ENCODE measurements at places on chromosomes 2 and 18. TPM values are rescaled to one million over a fixed set of nuclear protein-coding genes. Genes with fewer than 3 reads are reported as not detected.

XDH gene
- 0.07 TPM for total RNA-seq

- no peaks in the 10 kb centered on the region for H3K36me3 ChIP-seq
- peaks cover 23% of the 10 kb centered on the region for H3K4me1 ChIP-seq
- H3K27ac ChIP-seq, result no peak overlapping the region
- no peak for DNase-seq
- no peaks in the 10 kb centered on the region for H3K27me3 ChIP-seq
- H3K4me3 ChIP-seq, result no peak overlapping the region
These were observed 151.9 kb upstream of the ALKAL2 start for GRCh38 chr2:439556-440402.

- no peaks in the 10 kb centered on the region for H3K27me3 ChIP-seq
- H3K4me3 ChIP-seq, result no peak overlapping the region
- H3K27ac ChIP-seq, result no peak overlapping the region
- no peak for DNase-seq
- no peaks in the 10 kb centered on the region for H3K36me3 ChIP-seq
- no peaks in the 10 kb centered on the region for H3K4me1 ChIP-seq
These were observed 17.9 kb downstream of the DAW1 start for GRCh38 chr2:227889336-227889735.

GRCh38 chr2:127089478-127090235 lies 17.3 kb downstream of the BIN1 start:
- no peak for DNase-seq
- H3K36me3 ChIP-seq, result no peaks in the 10 kb centered on the region
- no peak overlapping the region for H3K27ac ChIP-seq
- no peaks in the 10 kb centered on the region for H3K27me3 ChIP-seq
- H3K4me1 ChIP-seq, result peaks cover 38% of the 10 kb centered on the region
- no peak overlapping the region for H3K4me3 ChIP-seq

PMAIP1 gene
- total RNA-seq, result 96.5 TPM

TDRD15 gene
- not detected for total RNA-seq

HNMT gene
- total RNA-seq, result not detected

- peaks cover 7% of the 10 kb centered on the region for H3K27me3 ChIP-seq
- no peak overlapping the region for H3K4me3 ChIP-seq
- H3K4me1 ChIP-seq, result no peaks in the 10 kb centered on the region
- DNase-seq, result no peak
- H3K27ac ChIP-seq, result no peak overlapping the region
These were observed 20.3 kb upstream of the LAPTM4A start for GRCh38 chr2:20071397-20072383.

- DNase-seq, result no peak
- no peak overlapping the region for H3K4me3 ChIP-seq
- H3K36me3 ChIP-seq, result no peaks in the 10 kb centered on the region
- H3K4me1 ChIP-seq, result peaks cover 11% of the 10 kb centered on the region
These were observed 106.2 kb upstream of the DLX2 start for GRCh38 chr2:172208791-172209325.

DNA sequence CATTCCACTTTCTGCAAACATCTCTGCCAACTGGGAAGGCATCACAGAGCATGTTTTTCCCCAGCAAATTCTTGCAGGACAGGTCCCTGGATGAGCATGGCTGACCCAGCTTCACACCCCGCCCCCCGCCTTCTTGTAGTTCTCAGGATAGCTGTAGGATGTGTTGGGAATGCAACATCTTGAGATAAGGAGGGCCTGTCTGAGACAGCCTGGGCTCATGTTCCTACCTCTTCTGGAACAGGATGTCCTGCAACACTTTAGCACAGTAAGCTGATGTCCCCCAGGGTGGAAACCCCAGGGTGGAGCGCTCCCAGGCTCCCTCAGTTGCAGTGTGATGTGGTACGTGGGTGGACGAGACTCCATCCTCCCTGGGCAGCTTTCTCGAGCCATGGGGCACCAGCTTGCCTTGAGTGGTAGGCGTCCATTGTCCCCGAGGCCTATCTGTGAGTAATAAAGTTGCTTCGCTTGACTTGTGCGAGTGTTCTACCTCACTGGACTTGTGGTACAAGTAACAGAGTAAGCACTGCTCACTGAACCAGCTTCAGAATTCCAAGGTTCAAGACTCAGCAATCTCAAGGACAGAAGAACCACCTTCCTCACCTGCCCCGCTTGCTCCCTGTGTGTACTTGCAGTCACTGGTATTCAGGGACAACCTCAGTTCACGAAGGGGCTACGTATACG lies 48.6 kb downstream of the EMX1 start:
- DNase-seq, result no peak
- H3K4me3 ChIP-seq, result no peak overlapping the region
- H3K27ac ChIP-seq, result no peak overlapping the region

DNA sequence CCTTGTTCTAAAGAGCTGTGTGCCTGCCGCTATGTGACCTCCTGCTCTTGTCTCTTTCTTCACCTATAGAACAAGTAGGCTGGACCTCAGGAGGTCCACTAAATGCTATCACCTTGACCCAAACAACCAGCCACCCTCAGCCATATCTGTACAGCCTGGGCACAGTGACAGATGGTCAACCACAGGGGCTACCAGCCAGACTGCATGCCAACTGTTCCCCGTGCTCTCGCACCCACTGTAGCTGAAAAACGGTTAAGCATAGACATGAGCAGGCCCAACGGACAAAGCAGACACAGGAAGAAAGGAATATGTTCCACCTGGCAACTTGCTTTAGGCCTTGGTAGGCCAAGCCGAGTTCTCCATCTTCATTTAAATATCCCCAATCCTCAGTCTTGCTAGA lies 43.2 kb upstream of the ACAA2 start:
- H3K4me3 ChIP-seq, result no peak overlapping the region
- H3K36me3 ChIP-seq, result no peaks in the 10 kb centered on the region
- no peak overlapping the region for H3K27ac ChIP-seq

GREB1L gene
- not detected for total RNA-seq

ANKRD29 gene
- not detected for total RNA-seq

- no peaks in the 10 kb centered on the region for H3K36me3 ChIP-seq
- peaks cover 46% of the 10 kb centered on the region for H3K4me1 ChIP-seq
- no peak overlapping the region for H3K4me3 ChIP-seq
- no peak overlapping the region for H3K27ac ChIP-seq
- no peaks in the 10 kb centered on the region for H3K27me3 ChIP-seq
These were observed 37.8 kb upstream of the PTPN4 start for GRCh38 chr2:119721904-119722303.

GRCh38 chr2:137050949-137051348 lies 285.6 kb downstream of the THSD7B start:
- no peaks in the 10 kb centered on the region for H3K4me1 ChIP-seq
- H3K36me3 ChIP-seq, result no peaks in the 10 kb centered on the region
- no peaks in the 10 kb centered on the region for H3K27me3 ChIP-seq

CROCC2 gene
- not detected for total RNA-seq

DTNA gene
- total RNA-seq, result 0.84 TPM

- no peaks in the 10 kb centered on the region for H3K27me3 ChIP-seq
- no peaks in the 10 kb centered on the region for H3K4me1 ChIP-seq
- H3K4me3 ChIP-seq, result no peak overlapping the region
- H3K27ac ChIP-seq, result no peak overlapping the region
- no peaks in the 10 kb centered on the region for H3K36me3 ChIP-seq
These were observed 297.6 kb downstream of the CDCA7 start for GRCh38 chr2:173652311-173652710.

- peaks cover 2% of the 10 kb centered on the region for H3K36me3 ChIP-seq
- H3K27ac ChIP-seq, result no peak overlapping the region
- no peak for DNase-seq
- peaks cover 49% of the 10 kb centered on the region for H3K4me1 ChIP-seq
These were observed 17.0 kb upstream of the RBMS1 start for GRCh38 chr2:160510617-160511016.

GRCh38 chr2:218257390-218257981 lies 3.3 kb upstream of the GPBAR1 start:
- peaks cover 41% of the 10 kb centered on the region for H3K4me1 ChIP-seq
- H3K4me3 ChIP-seq, result peak overlapping the region; percentile 45
- peak overlapping the region; percentile 90 for H3K27ac ChIP-seq
- DNase-seq, result peak; percentile 84
- peaks cover 7% of the 10 kb centered on the region for H3K36me3 ChIP-seq

- no peak overlapping the region for H3K4me3 ChIP-seq
- H3K27me3 ChIP-seq, result no peaks in the 10 kb centered on the region
- DNase-seq, result no peak
- H3K36me3 ChIP-seq, result no peaks in the 10 kb centered on the region
- peaks cover 10% of the 10 kb centered on the region for H3K4me1 ChIP-seq
- no peak overlapping the region for H3K27ac ChIP-seq
These were observed 16.4 kb upstream of the STARD7 start for GRCh38 chr2:96225016-96225533.

DNA sequence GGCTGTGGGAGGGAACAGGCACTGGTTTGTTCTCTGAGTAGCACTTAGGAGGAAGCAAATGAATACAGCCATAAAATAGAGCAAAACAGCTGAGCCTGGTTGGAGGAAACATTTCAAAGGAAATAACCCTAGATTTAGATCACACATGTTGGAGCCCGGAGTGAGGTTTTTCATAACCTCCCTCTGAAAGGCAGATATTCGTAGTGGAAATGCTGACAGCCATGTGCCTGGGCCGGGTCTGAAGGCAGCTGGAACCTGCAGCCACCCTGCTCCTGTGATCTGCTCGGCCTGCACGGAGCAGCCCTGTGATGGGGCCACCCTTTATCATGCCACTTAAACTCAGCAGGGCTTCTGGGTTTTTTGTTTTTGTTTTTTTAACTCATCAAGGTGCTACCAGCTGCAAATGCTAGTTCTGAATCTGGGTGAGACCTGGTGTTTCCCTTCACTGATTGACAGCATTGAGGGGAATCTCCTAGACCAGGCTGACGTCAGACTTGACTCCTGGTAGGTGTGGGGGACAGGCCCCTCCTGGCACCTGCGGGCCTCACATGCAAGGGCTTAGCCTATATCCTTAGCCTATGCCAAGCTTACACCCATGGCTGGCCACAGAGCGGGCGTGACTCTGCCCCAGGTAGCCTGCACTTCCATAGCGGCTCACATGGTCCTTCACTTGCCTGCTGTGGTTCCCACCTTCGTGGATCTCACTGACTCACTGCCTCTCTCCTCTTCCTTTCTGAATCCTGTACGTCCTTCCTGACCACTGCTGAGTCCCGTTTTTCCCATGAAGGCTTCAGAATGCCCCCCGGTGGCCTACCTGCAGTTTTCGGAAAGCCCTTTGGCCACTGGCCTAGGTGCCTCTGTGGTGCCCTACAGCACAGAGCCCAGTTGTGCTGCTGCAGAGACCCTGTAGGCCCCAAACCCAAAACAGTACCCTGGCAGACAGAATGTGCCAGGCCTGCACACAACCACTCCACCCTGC lies 217.3 kb downstream of the SEPTIN10 start:
- H3K36me3 ChIP-seq, result no peaks in the 10 kb centered on the region
- DNase-seq, result peak; percentile 45
- H3K4me1 ChIP-seq, result peaks cover 32% of the 10 kb centered on the region
- H3K27ac ChIP-seq, result peak overlapping the region; percentile 27
- H3K27me3 ChIP-seq, result no peaks in the 10 kb centered on the region
- H3K4me3 ChIP-seq, result peak overlapping the region; percentile 54

DNA sequence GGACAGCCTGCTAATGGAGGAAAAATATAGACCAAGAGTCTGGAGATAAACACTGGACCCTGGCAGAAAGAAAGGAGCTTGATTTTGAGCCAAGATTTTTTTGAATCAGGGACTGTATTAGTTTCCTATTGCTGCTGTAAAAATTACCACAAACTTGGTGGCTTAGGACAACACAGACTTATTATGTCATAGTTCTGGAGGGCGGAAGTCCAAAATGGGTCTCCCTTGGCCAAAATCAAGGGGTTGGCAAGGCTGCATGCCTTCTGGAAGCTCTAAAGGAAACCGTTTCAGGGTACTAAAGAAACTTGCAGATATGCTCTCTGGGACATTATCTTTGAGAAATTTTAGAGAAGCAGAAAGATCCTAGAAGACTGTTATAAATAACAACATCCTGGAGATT lies 140.1 kb downstream of the BABAM2 start:
- no peaks in the 10 kb centered on the region for H3K27me3 ChIP-seq
- H3K27ac ChIP-seq, result peak overlapping the region; percentile 24
- peaks cover 14% of the 10 kb centered on the region for H3K36me3 ChIP-seq
- DNase-seq, result no peak
- H3K4me1 ChIP-seq, result peaks cover 53% of the 10 kb centered on the region
- no peak overlapping the region for H3K4me3 ChIP-seq

ACYP2 gene
- total RNA-seq, result 9.6 TPM

CHRND gene
- not detected for total RNA-seq

- peaks cover 18% of the 10 kb centered on the region for H3K4me1 ChIP-seq
- H3K27ac ChIP-seq, result no peak overlapping the region
- H3K4me3 ChIP-seq, result no peak overlapping the region
- H3K36me3 ChIP-seq, result no peaks in the 10 kb centered on the region
These were observed 79.0 kb upstream of the WDR75 start for GRCh38 chr2:189362283-189362682.

DNA sequence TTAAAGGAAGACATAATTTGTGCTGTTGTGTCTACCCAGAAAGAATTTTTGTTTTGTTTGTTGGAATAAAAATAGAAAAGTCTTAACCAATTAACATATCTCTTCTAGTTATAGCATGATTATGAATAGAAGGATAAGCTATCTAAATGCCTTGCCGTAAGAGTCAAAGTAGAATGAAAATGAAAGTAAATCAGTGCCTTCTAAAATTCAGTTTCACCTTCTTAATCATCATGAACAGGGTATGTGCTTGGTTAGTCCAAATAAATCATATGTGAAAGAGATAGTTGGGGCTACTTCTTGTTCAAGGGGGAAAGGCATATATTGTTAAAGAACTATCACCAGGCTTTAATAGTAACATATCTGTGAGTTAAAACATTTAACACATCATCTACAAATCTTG lies 91.5 kb downstream of the GULP1 start:
- H3K4me1 ChIP-seq, result no peaks in the 10 kb centered on the region
- no peak overlapping the region for H3K27ac ChIP-seq
- no peak for DNase-seq
- H3K36me3 ChIP-seq, result peaks cover 3% of the 10 kb centered on the region
- H3K4me3 ChIP-seq, result no peak overlapping the region

ZNF638 gene
- total RNA-seq, result 107 TPM

TWIST2 gene
- not detected for total RNA-seq

TSGA10 gene
- 14.5 TPM for total RNA-seq

- peaks cover 28% of the 10 kb centered on the region for H3K27me3 ChIP-seq
- H3K27ac ChIP-seq, result no peak overlapping the region
- no peak overlapping the region for H3K4me3 ChIP-seq
- peaks cover 6% of the 10 kb centered on the region for H3K36me3 ChIP-seq
These were observed 11.6 kb downstream of the ECEL1 start for GRCh38 chr2:232476045-232476444.

GRCh38 chr2:74957886-74958273 lies 563 bp upstream of the POLE4 start:
- no peak for DNase-seq
- peaks cover 11% of the 10 kb centered on the region for H3K36me3 ChIP-seq
- H3K4me3 ChIP-seq, result peak overlapping the region; percentile 88
- no peak overlapping the region for H3K27ac ChIP-seq

Data from activated T-cell treated with anti-CD3 and anti-CD28 coated beads, Interleukin-2, amount 50 U/mL, for 72 hours (primary cell).